Renal pelvis (tissue), 12 donors: ENCODE measurements at places on chromosomes 16 and 17. TPM values are rescaled to one million over a fixed set of nuclear protein-coding genes. Genes with fewer than 3 reads are reported as not detected.

KRT36 gene
- polyA plus RNA-seq = not detected

KRT25 gene
- not detected for polyA plus RNA-seq

COX4I1 gene
- 342 TPM for polyA plus RNA-seq

VASN gene
- polyA plus RNA-seq = 53.6 TPM

SCARF1 gene
- polyA plus RNA-seq = 7.3 TPM

TBC1D3G gene
- polyA plus RNA-seq = not detected

MVD gene
- 41.4 TPM for polyA plus RNA-seq

TAT gene
- polyA plus RNA-seq = 0.03 TPM

CHD9NB gene
- polyA plus RNA-seq = 7.9 TPM

TPSB2 gene
- 0.19 TPM for polyA plus RNA-seq

CTRL gene
- polyA plus RNA-seq = 9.2 TPM

WSCD1 gene
- polyA plus RNA-seq = 12.0 TPM

TIMM22 gene
- polyA plus RNA-seq = 16.0 TPM

DOK4 gene
- 36.8 TPM for polyA plus RNA-seq
